ENCODE measurements at places on chromosomes 2 and 18. TPM values are rescaled to one million over a fixed set of nuclear protein-coding genes. Genes with fewer than 3 reads are reported as not detected.

The TMEM198 gene
- polyA plus RNA-seq = 2.6 TPM

The NYAP2 gene
- polyA plus RNA-seq = 0.34 TPM

The GBX2 gene
- polyA plus RNA-seq = not detected

The SLC9A2 gene
- polyA plus RNA-seq = 2.6 TPM

The NFATC1 gene
- 10.2 TPM for polyA plus RNA-seq

The UGT1A4 gene
- polyA plus RNA-seq = not detected

The SETBP1 gene
- polyA plus RNA-seq = 14.8 TPM

The SNORC gene
- 1.4 TPM for polyA plus RNA-seq

All from forelimb muscle (tissue), 1 donor.